ENCODE measurements at places on chromosomes 2 and 18.
A peak's percentile ranks its signal among the peaks of the same experiment; 100 is the strongest.

DNA sequence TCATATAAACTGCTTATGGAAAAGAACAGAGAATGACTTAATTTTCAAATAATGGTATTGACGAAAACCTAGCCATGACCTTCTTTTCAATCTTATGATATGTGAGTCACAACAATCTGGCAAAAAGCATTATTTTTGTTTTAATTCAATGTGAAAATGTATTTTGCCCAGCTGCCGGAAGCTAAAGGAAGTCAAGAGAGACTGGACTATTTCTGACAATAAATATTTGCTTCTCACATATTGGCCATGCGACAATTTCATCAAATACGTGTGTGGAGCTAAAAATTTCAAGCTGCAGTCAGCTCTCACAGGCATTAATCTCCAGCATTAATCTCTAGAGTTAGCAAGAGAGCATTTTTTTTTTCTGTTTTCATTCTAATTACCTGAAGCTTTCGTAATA, 881.0 kb downstream of the CPS1 start:
- no peak for DNase-seq

- DNase-seq = no peak
These were observed 53.4 kb downstream of the THADA start for GRCh38 chr2:43542285-43542933.

DNA sequence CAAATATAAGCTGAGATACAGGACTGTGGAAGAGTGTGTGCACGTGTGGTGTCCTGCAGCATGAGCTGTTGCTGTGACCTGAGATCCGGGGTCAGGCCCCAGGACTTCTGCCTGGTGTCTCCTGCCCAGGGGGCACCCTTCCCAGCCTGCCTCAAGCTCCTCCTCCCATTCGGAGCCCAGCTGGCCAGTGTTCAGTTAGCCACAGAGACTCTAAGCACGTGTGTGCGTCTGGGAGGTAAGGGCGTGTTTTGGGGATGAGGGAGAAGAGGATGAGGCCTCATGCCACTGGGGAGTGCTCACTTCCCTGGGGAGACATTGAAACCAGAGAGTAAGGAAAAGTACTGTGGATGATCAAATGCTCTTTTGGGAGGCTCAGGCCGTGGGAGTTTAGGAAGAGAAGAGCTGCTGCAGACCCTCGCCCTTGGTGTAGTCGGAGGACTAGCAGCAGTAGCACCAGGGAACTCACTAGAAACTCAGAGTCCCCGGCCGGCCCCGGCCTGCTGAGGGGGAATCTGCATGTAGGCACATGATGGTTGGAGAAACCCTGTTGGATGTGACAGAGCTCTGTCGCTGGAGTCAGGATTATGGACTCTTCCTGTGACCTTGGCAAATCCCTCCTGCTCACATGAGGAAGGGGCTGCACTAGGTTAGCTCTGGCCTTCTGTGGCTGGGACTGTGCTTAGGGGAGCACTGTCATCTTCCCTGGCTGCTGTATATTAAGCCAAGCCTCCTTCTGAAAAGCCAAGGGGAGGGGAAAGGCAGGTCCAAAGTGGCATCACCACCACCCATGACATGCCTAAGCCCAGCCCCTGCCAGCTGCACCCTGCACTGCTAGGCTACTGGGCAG, 231.1 kb downstream of the DYSF start:
- no peak for DNase-seq

GRCh38 chr2:183533021-183533420, 408.8 kb downstream of the NUP35 start:
- DNase-seq = no peak

DNA sequence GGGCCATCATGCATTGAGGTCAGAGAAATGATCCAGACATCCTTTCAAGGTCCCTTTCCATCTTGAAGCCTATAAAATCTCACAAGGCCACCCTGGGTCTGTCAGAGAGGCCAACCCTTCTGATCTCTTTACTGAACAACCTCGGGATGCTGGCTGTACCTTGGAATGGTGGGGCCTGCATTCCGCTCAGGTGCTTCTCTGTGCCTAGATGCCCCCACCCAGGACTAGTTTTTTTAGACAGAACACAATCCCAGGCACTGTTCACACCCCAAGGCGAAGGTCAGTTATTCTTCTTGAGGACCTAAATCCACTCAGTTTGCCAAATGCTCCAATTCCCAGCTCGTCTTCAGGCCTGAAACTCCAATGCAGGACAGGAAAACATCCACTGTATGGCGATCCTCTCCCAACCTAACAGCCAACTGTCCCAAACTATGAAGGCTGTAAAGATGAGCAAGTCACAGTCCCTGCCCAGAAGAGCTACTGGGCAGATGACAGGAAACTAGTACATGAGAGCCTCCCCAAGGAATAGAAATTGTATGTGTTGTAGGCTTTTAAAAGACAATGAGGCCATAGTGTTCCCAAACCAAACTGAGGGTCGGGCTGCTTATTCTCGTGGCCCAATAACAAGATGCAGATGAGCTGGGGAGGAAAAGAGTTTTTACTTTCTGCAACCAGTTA, 154.4 kb upstream of the ACAA2 start:
- DNase-seq = no peak

DNA sequence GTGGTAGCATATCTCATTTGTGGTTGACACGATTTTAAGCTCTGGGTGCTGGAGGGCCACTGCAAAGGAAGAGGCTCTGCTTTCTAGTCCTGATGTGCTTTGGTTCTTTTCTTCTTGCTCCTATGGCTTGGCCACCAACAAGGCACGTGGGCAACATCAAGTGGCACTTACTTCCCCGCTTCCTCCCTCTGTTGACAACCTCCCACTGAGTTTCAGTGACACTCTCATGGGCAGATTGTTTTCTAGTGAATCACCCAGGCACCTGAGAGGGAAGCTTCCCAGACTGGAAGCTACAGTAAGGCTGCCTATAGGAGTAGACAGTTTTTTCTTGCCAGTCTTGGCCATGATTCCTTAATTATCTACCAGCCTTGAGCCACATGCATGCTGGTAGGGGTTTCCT, 89.0 kb downstream of the NBAS start:
- DNase-seq = no peak

GRCh38 chr2:186422226-186422625, 63.8 kb upstream of the ZC3H15 start:
- DNase-seq = no peak

GRCh38 chr18:79975043-79975442, 10.6 kb downstream of the HSBP1L1 start:
- DNase-seq = no peak

- DNase-seq = no peak
These were observed 90.2 kb upstream of the TMEM18 start for GRCh38 chr2:767440-767839.

DNA sequence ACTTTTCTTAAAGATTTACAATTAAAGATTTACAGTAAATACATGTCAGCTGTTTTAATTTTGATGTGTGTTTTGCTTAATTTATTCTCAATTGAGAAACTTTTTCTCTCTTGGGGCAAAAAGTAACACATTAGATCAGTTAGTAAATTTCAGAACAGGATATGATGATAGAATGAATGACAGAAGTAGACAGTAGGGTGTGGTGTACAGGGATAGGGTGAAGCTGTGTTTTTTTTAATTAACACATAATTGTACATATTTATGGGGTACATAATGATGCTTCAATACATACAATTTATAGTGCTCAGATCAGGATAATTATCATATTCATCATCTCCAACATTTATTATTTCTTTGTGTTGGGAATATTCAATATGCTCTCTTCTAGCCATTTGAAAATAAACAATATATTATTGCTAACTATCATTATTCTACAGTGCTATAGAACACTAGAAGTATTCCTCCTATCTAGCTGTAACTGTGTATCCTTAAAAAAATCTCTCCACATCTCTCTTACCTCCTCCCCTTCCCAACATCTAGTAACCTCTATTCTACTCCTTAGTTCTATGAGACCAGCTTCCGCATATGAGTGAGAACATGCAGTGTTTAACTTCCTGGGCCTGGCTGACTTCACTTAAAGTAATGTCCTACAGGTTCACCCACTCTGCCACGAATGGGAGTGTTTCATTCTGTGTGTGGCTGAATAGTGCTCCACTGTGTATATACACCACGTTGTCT, 175.2 kb downstream of the SNTG2 start:
- no peak for DNase-seq

GRCh38 chr2:117704818-117705217, 109.7 kb upstream of the DDX18 start:
- no peak for DNase-seq

DNA sequence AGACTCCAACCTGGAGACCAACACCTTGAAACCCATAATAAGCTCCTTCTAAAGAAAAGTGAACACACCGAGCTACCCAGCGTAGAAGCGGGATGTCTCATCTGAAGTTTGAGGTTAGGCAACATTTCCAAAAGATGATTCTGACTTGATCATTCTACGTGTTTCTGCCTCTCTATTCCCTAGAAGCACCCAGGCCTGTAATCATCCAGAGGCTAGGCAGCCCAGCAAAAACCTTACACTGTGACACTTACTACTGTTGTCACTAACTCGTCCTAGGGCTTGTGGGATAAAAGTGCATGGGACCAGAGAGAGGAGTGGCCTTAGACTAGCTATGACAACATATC, 1.4 kb downstream of the ZBTB14 start:
- no peak for DNase-seq

DNA sequence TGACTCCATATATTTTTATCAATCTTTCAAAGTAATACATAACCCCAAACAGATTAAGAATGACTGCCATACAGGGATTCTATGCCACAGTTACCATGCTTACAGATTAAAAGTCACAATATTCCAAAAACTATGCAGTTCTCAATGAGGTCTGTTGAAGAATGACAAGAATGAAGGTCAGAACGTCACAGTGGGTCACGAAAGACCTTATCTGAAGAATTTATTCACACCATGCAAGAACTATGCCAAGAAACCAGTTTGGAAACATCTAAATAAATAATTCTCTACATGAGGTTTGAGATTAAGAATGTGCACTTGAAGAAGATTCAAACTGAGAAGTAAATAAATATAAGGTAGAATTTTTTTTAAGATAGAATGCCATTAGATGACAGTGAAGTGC, 253.3 kb downstream of the EXOC6B start:
- no peak for DNase-seq

DNA sequence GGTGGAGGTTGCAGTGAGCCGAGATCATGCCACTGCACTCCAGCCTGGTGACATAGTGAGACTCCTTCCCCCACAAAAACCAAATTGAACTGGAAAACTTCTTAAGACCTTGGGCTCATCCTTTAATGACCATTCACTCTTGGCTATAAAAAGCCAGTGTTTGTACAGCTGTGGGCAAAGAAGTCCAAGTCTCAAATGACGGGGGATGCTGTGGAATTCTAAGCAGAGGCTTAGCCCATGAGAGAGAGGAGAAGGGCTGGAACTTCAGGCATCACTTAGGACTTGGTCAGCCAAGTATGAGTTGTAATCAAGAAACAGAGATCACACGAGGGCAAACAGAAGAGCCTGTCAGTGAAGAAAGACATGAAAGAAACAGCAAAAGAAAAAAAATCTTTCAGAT, 79.3 kb upstream of the POU3F3 start:
- peak; percentile 2 for DNase-seq

- DNase-seq = no peak
These were observed 50.6 kb upstream of the EML6 start for GRCh38 chr2:54672590-54673456.

DNA sequence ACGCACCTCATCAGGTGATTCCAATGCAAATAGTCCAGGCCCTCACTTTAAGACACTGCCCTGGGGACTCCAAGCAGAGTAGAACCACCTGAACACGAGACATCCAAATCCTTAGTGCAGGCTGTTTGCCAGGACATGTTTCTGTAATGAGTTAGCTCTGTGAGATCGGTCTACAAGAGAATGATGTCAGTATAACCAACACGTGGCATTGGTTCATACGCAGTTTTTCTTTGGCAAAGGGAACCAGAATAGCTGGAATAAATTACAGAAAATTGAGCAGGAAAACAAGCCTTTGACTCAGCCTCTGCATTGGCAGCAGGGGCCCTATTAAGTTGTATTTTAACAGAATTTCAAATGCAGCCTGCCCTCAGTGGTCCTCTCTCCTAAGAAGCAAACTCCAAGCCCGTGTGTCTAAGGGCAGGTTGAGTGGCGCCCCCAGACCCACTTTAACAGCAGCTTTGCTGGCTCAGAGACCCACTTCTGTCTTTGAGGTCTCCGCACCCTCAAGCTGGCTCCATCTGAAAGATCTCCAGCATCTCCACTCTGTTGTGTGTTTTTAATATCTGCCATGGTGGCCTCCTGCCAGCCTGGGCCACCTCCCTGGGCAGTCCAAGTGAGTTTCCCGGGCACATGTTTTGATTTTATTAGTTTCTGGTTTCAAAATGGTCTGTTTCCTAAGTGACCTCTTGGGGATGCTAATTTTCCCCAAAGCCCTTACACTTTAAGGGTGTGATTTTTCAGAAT, 61.3 kb downstream of the ALPK2 start:
- peak; percentile 91 for DNase-seq

DNA sequence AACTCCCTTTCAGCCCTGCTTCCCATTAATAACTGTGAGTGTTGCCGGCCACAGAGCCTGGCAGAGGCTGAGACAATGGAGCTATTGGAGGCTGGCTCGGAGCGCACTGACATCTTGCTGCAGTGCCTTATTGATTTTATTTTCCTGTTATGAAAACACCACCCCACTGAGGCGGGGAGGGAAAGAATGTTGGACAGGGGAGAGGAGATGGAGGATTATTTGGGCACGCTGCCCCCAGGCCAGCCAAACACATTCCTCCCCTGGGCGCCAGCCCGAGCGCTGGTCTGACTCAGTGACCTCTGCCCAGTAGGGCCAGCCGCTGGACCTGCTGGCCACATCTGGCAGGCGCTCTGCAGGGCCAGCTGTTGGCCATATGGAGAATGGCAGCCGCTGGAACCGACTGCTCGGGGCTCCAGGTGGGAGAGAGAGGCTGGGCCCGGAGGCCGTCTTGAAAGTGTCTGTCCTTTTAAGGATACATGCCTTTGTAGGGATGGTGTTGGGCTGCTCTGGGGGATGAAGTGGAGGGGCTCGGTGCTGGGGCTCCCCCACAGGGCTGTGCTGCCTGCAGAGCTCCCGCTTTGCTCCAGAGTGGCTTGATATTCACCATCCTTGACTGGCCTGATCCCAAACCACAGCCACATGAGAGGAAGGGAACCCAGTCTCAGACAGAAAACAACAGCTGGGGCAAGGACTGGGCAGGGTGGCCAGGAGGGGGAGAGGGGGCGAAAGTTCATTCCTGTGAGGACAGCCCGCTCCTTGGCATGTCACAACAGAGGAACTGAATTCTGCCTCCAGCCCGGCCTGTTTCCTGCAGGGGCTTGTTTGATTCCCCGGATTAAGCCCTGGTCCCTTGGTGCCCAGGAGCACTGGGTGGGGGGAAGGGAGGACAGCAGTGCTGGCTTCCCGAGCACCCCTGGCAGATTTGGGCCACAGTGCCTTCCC, 179.0 kb downstream of the KLHL29 start:
- DNase-seq = no peak

DNA sequence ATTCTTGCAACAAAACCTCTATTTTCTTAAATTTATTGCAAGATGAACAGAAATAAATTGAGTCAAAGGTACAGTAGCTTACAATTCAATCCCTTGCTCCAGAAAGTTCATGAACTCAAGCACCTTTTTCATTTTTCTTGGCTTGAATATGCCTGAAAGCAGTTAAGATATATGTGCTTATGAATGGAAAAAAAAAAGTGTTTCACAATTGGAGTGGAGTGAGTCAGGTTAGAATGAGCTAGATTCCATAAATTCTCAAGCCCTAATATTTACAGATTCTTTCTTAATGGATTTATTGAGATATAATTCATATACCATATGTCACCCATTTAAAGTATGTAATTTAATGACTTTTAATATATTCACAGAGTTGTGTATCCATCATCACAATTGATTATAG, 39.6 kb upstream of the NEMP2 start:
- DNase-seq = no peak

Data from LNCaP clone FGC (cell line).